Activated CD4-positive, alpha-beta memory T cell treated with anti-CD3 and anti-CD28 coated beads for 36 hours (primary cell): ENCODE measurements at places on chromosomes 2 and 18.

- no peak for DNase-seq
Observed at GRCh38 chr2:219031005-219031738, 10.1 kb downstream of the CFAP65 start.

DNA sequence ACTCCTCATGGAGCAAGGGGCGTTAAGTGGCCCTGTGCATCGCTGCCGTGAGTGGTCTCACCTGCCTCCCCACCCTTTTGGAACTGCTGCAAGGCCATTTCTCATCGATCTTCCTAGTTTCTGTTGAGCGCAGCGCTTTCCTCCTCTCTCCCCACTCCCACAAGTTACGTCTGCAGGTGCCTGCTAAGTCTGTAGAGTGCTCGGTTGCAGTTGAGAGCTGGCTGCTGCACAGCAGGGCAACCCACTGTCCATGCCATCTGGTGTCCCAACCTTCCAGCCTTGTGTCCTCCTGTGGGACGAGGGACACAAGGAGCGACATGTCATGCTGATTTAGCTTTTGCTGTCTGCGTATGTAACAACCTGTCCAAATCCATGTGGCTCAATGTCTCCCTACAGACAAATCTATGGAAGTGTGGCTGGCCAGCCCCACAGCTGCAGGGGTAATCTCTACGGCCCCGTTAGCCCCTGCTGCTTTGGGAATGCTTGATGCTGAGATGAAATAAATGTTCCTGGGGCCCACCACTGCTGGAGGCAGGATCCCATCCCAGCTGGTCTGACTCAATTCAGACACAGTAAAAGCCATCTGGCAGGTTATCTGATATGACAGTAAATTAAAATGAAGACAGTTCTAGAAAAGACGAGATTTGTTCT is 68.1 kb upstream of the TCF7L1 start:
- no peak for DNase-seq

DNA sequence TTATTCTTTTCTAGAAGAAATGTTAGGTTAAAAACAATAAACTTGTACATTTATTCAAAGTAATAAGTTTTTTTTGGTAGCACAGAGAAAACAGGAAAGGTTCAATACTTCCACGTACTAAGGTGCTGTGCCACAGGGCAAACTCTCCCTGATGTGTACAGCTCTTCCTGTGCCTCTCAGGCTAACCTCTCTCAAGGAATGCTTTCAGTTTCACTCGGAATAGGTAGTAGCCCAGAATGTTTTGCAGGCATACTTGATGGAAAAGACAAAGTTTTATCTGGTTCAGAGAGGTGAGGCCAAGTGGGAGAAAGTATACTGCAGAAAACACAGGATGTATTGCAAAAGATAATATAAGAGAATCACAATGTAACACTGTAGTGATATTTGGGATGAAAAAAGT is 171.0 kb upstream of the ZFP36L2 start:
- DNase-seq: no peak

DNA sequence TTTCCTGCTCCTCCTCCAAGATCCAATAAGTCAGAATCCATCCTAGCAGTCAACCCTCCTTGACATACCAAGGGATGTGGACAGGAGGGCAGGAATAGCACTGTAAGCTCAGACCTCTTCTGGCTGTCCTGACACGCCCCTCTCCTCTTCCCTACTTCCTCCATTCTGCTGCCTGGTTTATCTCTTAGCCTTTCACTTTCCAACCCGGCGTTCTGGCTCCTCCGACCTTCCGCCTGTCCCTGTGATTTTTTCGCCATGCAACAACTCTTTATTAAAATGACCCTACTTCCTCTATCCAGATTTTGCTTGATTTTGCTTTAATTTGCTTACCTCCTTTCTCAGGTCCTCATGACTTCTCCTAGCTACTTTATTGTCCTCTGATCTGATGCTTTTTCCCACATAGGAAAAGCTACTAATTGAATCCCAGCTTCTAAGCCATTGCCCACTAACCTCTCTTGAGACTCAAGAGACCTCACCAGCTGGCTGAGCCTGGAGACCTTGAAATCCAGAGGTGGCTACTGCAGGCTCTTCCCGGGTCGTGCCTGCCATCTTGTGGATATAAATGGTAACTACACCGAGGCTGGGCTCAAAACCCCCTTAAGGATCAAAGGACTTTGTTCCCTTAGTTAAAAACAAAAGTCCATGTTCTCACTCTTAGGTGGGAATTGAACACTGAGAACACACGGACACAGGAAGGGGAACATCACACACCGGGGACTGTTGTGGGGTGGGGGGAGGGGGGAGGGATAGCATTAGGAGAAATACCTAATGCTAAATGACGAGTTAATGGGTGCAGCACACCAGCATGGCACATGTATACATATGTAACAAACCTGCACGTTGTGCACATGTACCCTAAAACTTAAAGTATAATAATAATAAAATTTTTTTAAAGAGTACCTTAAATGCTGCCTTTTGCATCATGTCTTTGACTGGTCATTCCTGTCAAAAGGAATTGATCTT is 139.4 kb downstream of the AKAIN1 start:
- DNase-seq: peak; percentile 60

GRCh38 chr18:77004555-77005380 is 127.8 kb downstream of the MBP start:
- peak; percentile 10 for DNase-seq

DNA sequence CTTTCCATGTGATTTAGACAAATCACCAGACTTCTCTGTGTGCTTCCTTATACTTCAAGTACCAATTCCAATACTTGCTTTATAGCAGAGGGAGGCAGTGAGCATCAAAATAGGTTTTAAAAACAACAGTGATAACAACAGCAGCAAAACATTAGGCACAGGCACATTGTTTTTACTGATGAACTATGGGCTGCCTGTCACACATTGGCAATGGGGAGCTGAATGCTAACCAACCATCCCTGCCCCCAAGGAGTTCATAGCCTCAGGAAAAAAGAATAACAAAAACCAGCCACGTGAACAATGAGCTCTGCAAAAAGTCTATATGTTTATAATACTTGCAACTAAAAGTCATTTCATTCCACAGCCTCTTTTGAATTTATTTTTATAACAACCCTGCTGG is 287.9 kb upstream of the TRIB2 start:
- no peak for DNase-seq

DNA sequence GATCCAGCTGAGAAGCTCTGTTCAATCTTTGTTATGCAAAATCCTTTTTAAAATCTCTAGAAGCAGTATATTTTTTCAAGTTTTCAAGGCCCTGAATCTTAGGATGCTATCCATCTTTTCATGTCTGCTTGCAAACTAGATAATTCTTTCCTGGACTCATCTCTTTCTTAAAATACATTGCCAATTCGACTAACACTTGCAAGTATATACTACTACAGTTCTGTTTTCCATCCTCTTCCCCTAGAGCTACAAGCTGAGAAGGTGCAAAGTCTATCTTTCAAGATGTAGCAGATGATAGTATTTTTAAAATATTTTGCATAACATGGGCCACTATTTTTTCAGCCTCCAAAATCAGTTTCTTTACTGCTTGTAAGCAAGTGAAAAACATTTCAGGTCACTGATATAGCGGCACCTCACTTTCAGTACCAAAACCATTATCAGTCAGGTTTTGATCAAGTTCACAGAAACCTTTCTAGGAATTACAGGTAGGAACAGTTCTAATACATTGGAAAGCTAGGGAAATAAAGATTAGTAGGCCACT is 196.4 kb upstream of the CDH20 start:
- DNase-seq: no peak

DNA sequence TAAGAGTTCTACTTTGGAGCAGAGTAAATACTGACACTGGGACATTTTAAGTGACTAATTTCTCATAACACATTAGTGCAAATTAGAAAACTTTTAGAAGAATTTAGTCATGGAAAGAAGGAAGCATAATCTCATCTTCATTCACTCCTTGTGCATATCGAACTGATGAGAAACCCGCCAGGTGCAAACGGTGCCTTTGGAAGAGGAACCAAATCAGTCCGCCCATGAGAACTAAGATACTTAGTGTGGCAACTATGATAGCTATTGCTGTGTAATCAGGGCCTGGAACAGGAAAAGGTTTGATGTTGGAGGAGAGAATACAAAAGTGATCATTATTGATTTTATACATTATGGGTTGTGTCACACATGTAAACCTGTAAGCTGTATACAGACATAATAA is 6.9 kb upstream of the CD302 start:
- no peak for DNase-seq

DNA sequence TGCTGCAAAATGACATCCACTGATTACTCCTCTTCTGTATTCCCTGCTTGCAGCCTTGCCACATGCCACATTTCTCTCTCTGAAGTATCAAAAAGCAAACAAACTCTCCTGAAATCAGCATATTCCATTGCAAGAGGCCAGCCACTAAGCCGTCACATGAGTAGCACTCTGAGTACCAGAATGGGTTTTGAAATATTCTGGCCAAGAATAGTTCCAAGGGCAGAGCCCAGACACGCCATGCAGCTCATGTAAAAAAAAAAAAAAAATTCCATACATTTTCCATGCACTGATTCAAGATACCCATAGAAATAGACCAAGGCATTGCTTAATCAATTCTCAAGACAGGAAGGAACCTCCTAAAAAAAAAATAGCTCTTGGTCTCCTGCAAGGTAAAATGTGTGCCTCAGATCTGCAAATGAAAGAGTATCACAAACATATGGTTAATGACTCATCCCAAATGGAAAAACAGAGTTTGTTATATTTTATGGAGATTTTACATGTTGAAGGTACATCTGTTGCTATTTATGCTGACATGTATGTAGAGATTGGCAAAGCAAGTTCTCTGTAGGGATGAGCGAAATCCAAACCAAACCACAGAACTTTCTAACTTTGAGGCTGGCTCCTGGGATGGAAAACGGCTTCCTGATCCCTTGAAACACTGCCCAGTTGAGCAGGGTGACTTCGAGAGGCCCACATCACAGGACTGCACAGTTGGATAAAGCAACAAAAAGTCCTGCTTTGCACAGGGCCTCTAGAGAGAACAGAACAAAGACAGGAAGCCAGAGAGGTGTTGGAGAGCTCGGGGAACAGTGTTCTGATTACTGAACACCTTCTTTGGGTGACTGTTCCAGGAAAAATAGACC is 346.2 kb downstream of the ZNF521 start:
- DNase-seq: no peak

GRCh38 chr18:80147418-80148325 is 38.6 kb downstream of the ADNP2 start:
- DNase-seq: peak; percentile 88

GRCh38 chr2:39484206-39484605 is 47.1 kb upstream of the MAP4K3 start:
- DNase-seq: no peak

DNA sequence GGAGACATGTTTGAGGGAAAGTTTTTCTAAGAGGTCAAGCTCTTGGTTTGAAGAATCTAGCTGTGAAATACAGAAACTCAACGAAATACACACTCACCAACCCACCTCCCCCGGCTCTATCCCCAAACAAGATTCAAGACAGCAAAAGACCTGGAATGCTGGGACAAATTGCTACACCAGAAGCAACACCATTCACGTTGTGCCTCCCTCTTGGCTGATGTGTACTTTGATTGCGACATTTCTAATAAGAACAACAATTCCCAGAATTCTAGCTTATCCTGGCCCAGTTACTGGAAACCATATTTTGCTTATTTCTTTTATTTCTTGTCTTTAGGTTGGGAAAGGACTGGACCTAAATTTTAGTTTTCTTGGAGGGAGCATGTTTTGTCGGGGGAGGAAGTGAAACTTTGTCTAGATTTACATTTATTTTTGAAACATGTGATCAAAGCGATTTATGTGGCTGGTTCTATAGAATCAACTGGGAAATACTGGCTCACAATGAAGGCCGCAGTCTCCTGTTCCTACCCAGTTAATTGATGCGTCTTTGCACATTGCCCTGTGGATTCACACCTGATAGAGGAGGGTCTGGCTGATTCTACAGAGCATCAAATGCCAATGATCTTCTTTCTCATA is 29.6 kb upstream of the LPIN1 start:
- no peak for DNase-seq

DNA sequence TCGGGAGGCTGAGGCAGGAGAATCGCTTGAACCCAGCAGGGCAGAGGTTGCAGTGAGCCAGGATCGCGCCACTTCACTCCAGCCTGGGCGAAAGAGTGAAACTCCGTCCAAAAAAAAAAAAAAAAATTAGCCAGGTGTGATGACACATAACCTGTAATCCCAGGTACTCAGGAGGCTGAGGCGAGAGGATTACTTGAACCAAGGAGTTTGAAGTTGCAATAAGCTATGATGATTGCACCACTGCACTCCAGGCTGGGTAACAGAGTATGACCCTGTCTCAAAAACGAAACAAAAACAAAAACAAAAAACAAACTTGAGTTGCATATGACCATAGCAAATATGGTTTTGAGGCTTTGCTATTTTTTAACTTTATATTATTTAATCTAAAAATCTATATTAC is 25.8 kb downstream of the SANBR start:
- DNase-seq: no peak

DNA sequence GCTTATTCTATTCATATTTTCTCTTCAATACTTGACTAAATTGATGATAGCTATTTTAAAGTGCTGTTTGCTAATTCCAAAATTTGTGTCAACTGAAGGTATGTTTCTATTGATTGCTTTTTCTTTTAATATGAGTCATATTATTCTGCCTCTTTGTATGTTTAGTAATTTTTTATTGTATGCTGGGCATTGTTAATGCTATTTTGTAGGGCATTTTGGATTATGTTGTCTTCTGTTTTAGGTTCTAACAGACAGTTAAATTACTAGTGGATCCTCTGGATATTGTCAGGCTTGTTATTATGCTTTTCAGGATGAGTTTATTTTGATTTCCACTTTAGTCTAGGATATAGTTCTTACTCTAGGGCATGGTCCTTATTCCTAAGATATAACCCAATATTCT is 55.6 kb downstream of the C1QL2 start:
- DNase-seq: no peak

- DNase-seq: peak; percentile 84
Observed at GRCh38 chr2:130391058-130391871, 35.4 kb downstream of the PTPN18 start.

- no peak for DNase-seq
Observed at GRCh38 chr2:205613970-205614559, 68.2 kb upstream of the NRP2 start.
